ENCODE measurements at places on chromosomes 4 and X.
A peak's percentile ranks its signal among the peaks of the same experiment; 100 is the strongest.

DNA sequence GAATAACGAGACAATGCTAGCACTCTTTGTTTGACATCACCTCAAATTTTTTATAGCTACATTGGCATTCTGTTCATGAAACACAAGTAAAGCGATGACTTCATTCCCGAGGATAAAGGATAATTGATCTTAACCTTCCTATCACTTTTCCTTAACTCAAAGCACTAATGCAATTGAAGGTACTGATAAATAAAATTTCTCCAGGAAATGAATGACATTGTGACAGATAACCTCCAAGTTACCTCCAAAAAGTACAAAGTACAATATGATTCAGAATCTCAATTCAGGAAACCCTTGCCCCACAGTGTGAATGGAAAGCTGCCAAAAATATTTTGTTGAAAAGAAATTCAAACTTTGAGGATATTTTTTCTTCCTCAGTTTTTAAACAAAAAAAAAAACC, 1.8 kb downstream of the PRSS12 start:
- DNase-seq = no peak

DNA sequence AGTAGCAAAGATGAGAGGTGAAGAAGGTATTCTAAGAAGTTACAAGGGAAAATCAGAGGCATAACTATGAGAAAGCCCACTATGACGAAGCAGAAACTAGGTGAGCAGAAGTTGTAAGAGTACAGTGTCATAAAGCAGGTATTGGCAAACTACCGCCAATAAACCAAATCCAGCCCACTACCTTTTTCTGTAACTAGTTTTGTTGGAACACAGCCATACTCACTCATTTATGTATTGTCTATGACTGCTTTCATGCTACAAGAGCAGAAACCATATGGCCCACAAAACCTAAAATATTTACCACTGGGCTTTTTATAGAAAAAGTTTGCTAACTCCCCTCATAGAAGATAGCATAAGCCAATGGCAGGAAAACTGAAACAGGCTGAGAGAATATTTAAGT, 31.8 kb upstream of the ZCCHC13 start:
- no peak for DNase-seq

GRCh38 chr4:25927361-25928195, 13.6 kb downstream of the SMIM20 start:
- DNase-seq = no peak

DNA sequence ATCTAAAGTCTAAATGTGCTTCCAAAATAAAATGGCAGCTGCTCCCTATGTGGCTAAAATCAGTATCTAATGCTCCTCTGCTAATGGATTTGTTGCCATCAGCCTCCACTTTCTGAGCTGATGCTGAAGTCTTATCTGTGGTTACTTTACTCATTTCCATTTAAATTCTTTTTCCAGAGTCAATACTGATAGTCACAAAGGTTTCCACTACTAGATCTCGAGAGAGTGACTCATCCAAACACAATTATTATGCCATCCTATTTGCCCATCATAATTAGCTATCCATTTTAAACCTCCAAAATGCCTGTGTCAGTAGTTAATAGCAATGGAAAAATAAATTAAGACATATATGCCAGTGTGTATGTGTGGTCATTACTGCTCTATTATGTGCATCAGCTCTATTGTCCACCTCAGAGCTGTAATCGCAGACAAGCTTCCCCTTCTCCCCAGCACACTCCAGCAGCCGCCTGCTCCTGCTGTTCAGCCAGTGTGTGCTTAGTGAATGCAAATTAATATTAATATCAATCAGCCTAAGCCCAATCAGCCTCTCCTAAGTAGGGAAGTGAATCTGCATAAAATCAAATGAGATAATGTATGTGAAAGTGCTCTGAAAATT, 199.8 kb upstream of the ZIC3 start:
- no peak for DNase-seq

GRCh38 chrX:80765220-80765625, 44.5 kb downstream of the BRWD3 start:
- DNase-seq = no peak

DNA sequence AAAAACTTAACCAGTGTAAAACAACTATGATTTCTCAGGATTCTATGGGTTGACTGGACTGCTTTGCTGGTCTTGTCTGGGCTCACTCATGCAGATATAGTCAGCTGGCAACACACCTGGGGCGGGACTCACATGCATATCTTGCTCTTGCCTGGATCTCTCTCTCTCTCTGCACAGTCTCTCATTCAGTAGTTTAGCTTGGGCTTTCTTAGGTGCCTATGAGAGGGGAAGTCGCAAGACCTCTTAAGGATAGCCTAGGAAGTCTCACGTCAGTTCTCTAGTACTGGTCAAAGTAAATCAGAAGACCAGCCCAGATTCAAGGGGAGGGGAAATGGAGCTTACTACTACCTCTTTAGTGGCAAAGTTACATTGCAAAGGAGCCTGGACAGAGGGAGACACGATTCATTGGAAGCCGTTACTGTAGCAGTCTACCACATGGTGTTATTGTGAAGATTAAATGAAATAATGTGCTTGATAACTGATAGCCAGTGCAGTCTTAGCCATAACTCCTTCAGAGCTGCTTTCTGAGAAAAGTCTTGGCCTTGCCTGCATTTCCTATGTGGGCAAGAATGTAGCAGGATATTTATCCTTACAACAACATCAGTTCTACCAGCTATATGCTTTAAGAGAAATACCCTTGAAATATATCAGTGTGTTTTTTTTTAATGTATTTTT, 2.1 kb downstream of the COPS4 start:
- DNase-seq = no peak

DNA sequence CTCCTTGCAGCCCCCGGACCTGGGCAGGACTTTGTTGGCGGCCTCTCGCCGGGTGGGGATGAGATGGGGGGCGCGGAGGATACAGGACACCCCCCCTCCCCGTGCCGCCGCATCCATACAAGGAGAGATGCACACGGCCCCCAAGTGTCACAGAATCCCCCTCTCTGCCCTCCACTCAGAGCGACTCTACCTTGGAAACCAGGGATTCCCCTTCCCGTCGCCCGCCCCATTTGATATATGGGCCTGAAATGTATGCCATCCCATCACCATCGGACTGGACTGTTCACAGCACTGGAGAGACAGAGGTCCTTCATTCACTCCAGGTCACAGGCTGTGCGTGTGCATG, 426 bp downstream of the PORCN start:
- DNase-seq = no peak

DNA sequence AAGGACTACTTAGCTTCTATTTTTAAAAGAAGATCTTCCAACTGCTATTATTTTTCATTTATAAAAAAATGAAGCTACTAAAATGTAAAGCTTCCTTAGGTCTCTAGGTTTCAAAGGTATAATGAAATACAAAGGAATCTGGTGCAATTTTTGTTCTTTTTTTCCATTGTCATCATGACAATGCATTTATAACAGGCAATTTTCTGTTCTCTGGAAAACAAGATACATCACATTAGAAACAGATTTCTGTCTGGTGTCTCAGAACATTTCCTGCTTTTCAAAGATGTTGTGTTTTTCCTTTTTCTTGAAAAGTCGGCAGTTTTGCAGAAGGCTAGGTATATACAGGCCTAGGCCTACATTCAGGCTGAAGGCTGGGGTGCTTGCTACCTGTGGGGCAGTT, 63.6 kb upstream of the ATP8A1 start:
- no peak for DNase-seq

DNA sequence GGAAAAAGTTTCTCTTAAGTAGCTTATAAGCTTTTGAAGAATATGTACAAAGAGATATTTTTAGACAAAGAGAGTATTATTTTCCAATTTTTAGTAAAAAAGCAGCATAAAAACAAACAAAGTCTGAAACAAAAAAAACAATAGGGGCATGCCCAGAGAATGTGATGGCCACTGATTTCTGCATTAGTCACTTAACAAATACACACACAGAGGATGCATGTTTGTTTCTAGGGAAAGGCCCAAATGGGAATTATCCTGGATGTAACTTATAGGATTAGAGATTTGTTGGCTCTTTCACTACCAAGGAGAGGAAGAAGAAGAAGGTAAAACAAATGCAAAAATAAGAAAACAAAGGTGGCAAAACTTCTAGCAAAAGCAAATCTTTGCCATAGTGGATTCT, 95.9 kb upstream of the SCOC start:
- no peak for DNase-seq

- DNase-seq = no peak
Measured at GRCh38 chr4:45147866-45148265, 421.5 kb upstream of the GNPDA2 start.

DNA sequence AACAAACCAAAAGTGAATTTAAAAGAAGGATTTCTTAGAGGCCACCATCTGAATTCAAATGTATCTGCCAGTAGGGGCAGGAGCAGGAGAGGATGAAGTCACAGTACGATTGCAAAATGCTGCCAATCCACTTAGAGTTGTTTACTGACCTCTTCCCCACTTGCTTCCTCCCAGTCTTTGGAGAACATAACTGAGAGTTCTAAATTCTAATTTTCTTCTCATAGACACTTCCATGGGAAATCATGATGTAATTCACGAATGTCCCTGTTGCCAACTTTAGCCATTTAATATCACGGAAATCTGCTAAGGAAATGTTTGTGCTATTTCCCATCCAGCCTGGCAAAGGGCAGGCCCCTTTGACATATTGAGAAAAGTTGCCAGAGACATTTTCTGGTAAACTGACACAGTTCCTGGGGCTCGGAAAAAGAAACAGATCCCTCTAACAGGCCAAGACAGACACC, 33.6 kb upstream of the NOCT start:
- no peak for DNase-seq

DNA sequence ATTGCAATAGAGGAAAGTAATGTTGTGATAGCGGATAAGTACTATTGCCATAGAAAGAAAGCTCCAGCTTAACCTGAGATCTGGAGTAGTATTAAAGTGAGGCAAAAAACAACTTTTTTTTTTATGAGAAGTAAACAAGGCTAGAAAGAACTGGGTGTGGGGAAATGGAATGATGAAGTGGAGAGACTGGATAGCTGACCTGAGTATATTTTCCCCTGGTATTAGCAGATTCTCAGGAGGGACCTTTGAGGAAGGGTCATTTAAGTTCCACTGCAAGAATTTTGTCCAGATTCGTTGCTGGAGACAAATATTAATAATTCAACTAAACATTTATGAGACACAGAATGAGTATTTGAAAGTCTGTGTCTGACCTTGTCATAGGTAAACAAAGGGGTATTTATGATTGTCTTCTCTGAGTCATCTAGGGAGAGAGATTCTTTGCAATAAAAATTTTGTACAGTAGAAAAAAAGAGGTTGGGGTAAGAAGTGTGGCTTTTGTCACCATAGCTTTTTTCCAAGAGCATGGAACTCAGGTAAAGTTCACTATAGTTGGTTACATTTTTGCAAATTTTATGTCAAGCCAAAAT, 2095.9 kb downstream of the ARAP2 start:
- no peak for DNase-seq

GRCh38 chr4:137685357-137685756, 153.1 kb upstream of the PCDH18 start:
- DNase-seq = no peak

GRCh38 chrX:130393451-130394074, 8.1 kb upstream of the GPR119 start:
- DNase-seq = peak; percentile 2

GRCh38 chrX:44876086-44876485, 3.1 kb downstream of the KDM6A start:
- no peak for DNase-seq

DNA sequence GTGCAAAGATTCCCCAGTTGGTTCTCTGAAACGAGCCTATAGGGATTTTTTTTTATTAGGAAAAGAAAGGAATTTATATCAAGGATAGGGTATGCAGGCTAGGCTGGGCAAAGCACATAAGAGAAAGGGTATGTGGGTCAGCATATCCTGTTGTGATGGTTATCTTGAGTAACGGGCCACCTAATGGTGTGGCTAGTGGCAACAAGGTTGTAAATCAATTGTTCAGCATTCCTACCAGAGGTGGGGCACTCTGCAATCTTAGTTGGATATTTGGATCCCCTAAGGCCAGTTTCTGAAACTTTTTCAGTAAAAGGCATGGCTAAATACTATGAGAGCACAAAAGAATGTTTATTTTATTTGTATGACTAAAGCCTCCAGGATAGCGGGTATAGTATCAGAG, 42.7 kb downstream of the DCAF12L1 start:
- no peak for DNase-seq

DNA sequence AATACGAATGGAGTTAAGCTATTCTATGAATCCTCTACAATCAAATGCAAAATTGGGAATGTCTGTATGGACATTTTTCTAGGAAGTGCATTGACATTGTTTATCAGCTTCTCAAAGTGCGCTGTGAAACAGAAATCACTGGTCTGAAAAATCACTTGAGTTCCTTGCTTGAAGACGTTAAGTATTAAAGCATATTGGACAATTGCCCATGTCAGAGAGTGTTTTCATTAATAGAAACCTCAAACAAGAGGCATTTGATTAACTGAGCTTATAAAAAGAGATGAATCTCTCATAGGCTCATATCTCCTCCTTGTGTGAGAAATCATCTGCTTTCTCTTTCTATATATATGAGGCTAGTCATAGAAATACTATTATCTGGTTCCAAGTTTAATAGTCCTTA, 692.1 kb upstream of the POU3F4 start:
- DNase-seq = no peak

DNA sequence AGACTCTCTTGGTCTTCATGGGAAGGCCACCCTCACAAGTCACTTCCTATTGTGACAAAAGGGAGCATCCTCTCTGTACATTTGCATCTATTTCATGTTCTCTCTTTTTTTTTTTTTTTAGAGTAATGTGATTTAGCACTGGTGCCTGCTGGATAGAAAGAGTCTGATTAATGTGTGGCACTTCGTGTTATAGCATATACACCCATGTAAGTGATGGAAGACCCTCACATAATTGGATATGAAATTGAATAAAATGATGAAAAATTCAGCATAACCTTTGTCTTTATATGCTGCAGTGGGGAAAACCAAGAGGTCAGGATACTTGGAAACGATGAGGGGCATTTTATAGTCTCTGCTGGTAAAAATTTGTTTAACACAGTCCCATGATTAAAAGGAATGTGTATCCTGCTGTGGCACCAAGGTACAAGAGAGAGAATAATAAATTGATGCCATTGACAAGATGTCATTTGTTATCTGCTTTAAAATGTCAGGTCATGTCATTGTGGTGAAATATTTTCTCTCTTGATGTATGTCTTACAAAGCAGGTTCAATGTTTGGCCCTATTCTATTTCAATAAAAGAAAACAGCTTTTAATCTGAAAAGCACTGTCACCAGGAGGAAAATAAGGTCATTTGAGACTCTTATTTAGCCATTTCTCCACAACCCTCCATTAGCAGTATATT, 1115.4 kb downstream of the STPG2 start:
- no peak for DNase-seq
